ENCODE measurements at places on chromosomes 5 and 9.
A peak's percentile ranks its signal among the peaks of the same experiment; 100 is the strongest.

DNA sequence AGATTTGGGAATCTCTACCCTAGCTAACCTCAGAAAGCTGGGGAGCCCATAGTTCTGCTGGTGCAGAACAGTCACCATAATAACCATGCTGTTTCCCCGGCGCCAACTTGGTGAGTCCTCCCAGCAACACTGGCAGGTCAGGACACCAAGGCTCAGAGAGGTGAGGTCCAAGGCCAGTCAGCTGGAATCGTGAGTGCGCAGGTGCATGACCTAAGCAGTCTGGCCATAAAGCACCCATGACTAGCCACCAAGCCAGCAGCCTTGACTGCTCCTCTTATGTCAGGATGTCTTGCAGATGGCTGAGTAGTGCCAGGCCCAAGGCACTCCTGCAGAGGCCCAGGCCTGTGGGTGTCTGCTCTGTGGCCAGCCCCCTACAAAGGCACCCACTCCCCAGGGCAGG is 2.6 kb downstream of the RNF44 start:
- DNase-seq, result no peak

DNA sequence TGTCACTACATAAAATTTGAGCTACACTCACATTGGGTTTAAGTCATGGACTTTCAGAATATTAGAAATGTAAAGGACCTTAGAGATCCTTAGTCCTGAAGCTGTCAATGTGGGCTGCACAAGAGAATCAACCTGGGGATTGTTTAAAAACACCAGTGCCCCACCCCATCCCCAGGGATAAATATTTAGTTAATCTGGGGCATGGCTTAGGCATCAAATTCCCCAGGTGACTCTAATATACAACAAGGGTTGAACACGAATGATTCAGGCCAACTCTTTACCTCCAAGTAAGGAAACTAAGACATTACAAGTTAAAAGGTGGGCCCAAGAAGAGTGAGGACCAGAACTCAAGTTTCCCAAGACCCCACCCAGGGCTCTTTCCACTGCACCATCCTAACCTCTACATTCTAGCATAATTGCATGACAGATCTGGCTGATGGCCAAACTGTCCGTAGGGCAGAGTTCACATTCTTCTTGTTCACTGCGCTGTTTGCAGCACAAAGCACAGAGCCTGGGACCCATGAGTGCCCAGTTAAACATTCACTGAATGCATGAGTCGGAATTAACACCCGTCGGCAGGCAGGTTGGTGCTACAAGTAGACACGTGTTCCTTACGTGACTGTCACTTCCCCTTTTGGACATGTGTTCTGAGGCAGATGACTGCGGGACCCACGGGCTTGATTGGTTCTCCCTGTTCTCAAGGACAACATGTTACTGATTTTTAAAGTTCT is 25.2 kb downstream of the CYFIP2 start:
- no peak for DNase-seq

- peak; percentile 32 for DNase-seq
Observed at GRCh38 chr5:128905568-128906110, 59.6 kb upstream of the SLC27A6 start.

GRCh38 chr5:178234750-178235587 is 2.4 kb upstream of the PHYKPL start:
- DNase-seq, result peak; percentile 76

- DNase-seq, result no peak
Observed at GRCh38 chr9:85224729-85225128, 517.0 kb downstream of the AGTPBP1 start.

DNA sequence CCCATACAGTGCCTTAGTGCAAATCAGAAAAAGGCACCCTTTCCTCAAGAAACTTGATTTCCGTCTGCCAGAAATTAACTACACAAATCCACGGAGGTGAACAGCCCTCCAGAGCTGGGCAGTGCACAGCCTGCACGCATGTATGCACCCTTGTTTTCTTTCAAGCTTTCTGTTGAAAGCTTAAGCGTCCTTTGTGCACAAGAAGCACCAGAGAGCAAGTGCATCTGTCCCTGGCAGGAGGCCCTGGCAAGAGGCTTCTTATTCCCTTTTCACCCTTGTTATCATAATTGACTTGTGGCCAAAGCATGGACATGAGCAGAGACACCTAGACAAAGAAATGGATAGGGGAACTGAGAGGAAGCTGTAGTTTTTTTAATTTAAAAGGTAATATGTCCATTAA is 47.4 kb upstream of the ATG10 start:
- no peak for DNase-seq

DNA sequence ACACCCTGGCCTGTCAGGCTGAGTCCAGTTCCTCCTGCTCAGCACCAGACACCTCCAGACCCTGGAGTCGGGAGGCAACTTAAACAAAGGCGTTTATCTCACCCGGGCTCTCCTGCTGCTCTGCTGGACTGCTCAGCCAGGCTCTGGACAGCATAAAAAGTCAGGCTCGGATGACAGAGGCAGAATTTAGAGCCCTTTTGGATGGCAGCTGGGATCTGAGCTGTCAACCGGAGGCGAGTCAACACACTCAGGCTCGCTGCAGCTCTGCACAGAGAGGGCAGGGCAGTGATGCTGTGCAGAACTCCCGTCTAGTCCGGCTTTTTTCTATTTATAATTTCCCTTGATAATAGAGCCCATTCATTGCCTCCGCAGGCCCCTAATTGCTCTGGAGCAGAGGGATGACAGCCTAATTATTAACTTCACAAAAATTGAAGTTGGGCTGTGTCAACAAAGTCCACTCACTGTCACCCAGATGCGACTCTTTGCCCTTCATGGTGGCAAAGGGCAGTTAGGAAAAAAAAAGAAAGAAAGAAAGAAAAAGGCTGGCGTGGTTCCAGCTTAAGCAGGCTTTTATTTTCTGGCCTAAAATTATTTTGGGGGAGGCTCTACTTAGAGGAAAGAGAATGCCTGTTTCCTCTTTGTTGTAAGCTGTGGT is 37.6 kb downstream of the STC2 start:
- DNase-seq, result no peak

- no peak for DNase-seq
Observed at GRCh38 chr5:178941361-178941760, 363 bp downstream of the ZNF454 start.

DNA sequence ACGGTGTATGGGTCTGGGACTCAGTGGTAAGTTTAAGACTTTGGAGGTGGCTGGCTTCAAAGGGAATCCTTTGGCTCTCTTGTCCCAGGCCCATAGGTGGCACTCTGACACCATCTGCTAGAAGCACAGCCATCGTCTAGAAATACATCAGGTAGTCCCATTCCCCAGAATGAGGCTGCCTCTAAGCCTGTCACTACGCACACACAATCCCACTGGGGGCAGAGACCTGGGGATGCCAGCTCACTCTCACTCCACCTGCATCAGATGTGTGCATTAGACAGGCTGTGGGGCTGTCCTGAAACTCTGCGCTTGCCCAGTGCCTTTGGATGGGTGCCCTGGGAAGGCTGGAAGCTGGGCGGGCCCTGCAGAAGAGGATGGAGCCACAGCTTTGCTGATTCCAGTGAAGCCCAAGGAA is 127.5 kb upstream of the PANK3 start:
- no peak for DNase-seq

GRCh38 chr5:126987271-126987899 is 43.0 kb downstream of the MARCHF3 start:
- no peak for DNase-seq

DNA sequence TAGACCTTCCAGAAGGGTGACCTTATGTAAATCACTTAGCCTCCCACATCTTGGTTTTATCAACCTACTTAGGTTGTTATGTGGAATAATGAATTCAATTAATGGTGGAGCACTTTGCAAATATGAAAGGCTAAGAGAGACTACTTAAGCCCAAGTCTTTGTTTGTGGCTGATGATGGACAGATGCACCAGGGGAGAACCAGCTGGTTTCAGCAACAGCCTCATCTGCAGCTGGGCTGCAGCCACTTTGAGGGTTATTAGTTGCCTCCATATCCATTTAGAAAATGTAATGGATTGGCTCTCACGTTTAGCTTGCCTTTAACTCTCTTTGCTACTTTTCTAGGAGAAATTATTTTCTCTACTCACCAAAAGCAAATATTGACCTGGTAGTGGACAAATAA is 146.6 kb downstream of the ESM1 start:
- no peak for DNase-seq

GRCh38 chr9:124389146-124389939 is 25.9 kb downstream of the PSMB7 start:
- DNase-seq, result no peak

DNA sequence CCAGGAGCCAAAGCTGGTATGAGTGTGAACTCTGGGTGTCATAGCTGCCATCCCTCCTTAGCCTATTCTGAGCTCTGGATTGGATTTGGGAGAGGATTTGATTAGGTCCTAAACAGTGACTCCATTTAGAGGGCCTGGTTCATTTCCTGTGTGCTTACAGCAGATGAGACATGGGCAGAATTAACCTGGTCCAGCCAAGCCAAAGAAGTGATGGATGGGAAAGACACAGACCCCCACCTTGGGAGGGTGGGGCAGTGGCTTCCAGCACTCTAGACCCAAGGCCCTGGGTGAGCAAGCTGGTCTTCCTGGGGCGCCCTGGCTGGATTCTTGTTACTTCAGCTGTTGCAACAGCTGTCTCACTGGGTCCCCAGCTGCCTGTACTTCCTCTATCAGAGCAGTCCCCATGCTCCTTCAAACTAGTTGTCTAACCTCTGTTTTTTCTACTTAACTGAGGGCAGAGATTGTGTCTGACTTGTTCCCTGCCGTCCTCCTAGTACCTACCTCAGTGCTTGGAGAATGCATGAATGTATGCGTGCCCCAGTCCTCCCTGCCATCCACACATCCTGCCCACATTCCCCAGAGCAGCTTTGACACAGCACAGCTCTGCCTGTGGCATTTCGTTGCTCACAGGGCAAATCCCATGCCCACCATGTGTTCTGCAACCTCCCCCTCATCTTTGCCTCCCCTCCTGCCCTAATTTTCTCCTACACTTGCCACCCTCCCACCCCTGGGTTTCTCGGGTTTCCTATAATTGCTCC is 115.9 kb downstream of the RGS3 start:
- DNase-seq, result peak; percentile 9

GRCh38 chr5:150044329-150044681 is 42.0 kb downstream of the CSF1R start:
- DNase-seq, result no peak

DNA sequence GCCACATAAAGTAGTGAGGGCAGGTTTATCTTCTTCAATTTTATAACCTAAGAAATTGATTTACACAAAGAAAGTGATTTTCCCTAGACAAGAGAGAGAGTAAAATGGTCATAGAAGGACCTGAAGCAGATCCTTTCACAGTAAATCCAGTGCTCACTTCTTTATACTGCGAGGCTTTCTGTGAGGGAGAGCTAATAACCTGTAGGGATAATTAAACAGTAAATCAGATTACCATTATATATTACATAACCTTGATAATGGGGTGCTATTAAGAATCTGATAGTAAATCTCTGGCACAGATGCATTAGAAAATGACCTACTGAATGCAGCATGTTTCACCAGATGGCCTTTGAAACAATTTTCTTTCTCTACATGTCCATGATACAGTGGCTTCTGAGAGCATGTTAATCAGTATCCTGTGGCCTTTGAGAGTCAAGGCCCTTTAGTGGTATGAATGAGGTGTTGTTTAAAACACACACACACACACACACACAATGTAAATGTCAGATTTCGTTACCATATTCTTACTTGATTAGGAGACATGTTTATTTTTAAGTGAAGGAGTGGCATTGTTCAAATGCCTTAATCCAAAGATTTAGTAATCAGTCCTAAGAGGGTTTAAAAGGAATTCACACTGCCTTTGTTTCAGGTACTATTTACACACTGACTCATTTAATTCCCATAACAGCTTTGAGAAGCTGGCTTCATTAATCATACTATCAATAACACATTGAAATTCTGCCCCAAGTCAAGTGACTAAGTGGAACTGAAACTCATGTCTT is 124.7 kb downstream of the ALDH1A1 start:
- no peak for DNase-seq

DNA sequence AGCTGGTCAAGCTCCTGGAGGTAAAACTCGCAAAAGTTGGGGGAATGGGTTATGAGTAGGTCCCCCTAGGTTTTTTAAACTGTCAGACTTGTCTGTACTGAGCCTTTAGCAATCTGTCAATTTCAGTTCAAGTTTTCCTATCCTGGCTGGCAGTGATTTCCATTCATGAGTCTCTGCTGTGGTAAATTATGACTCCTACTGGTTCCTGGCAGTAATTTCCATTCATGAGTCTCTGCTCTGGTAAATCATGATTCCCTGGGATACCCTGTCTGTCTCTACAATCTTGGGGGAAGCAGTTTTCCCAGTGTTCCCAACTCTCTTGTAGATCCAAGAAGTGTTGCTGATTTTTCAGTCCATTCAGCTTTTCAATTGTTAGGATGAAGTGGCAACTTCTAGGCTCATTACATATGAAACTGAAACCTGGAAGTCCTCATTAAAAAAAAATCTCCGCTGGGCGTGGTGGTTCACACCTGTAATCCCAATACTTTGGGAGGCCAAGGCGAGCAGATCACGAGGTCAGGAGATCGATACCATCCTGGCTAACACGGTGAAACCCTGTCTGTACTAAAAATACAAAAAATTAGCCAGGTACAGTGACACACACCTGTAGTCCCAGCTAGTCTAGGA is 91.3 kb upstream of the GPBP1 start:
- DNase-seq, result no peak

GRCh38 chr5:176690911-176691310 is 43.6 kb downstream of the TSPAN17 start:
- DNase-seq, result no peak

GRCh38 chr5:107948377-107948776 is 277.6 kb upstream of the EFNA5 start:
- no peak for DNase-seq

- no peak for DNase-seq
Observed at GRCh38 chr5:87876616-87877015, 392.0 kb downstream of the TMEM161B start.

DNA sequence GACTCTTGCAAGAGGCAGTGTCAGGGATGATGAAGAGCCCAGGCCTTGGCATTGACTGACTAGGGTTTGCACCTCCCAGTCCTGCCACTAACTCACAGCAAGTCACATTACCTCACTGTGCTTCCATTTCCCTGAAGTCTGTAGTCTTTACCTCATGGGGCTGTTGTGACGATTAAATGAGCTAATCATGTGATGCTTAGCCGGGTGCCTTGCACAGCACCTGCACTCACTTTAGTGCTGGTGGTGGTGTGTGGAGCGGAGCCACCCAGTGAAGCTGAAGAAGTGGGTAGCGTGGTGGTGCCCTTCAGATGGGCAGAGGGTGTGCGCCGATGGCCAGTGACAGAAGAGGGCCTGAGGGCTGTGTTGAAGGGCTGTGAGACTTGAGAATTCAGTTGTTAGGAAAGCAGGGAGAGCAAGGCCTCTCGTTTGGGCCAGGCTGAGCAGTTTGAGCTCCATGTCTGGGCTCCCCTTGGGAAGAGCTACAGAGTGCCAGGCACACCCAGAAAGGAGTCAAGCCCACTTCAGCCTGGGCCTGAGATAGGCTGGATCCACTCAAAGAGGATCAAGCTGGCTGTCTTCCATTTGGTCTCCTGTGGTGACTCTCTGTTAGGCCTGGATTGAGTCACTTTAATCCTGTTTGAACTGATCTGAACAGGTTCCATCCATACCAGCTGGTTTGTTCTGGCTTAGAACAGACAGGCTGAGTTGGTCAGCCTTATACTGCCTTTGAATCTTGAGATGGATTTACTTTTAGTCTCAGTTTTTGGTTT is 42.5 kb downstream of the RALGPS1 start:
- no peak for DNase-seq

- DNase-seq, result no peak
Observed at GRCh38 chr5:65026816-65027548, 258.3 kb downstream of the CWC27 start.
